Epithelial cell of proximal tubule (primary cell): ENCODE measurements at places on chromosomes 2 and 18.

DNA sequence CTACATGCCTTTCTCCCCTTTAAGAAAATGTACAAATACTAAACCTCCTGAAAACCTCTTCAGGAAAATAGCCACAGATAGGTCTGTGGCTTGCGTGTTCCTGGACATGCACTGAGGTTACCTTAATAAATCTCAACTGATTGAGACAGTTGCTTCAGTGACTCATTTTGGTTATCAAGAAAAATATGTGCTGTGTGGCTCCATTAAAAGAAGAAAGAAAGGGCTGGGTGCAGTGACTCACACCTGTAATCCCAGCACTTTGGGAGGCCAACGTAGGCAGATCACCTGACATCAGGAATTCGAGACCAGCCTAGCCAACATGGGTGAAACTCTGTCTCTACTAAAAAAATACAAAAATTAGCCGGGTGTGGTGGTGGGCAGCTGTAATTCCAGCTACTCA is 27.1 kb downstream of the CREG2 start:
- no peak for DNase-seq

- DNase-seq = no peak
Observed at GRCh38 chr2:66962716-66963115, 434.4 kb upstream of the ETAA1 start.

DNA sequence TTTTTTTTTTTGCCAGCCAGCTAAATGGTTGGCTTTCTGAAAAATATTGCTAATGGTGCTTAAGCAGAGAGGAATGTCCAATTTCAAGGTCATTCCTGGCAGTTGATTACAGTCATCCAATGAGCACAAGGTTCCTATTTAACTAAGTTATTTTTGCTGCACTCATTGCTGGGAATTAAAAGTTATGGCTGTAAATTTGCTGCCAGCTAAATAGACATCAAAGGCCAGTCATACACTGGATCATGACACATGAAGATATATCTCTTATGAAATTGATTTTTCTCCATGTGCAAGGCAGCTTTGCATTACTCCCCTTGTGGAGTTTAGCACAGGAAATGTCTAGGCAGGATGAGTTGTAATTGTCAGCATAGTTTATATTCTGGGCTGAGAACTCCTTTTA is 1898.4 kb upstream of the CELF4 start:
- DNase-seq = no peak

GRCh38 chr2:216633616-216634369 is 573 bp downstream of the IGFBP2 start:
- DNase-seq = no peak

- DNase-seq = no peak
Observed at GRCh38 chr2:172046080-172046678, 39.1 kb upstream of the DLX1 start.

GRCh38 chr2:98833917-98834263 is 102.1 kb downstream of the CRACDL start:
- no peak for DNase-seq

DNA sequence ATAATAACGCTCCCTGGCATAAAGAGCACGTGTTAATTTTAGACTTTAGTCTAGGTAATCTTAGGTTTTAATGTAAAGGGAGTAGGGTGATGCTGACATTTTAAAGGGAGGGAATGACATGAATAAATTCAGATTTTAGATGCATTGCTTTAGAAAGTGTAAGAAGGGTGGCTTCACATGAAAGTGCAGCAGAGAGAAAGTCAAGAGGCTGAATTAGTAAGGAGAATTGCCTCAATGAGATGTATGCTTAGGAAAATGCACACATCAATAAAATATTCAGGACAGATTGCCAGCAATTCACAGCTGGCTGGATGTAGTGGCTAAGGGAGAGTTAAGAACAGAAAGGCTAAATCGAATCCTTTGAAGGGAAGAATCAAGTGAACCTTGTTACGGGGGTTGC is 165.5 kb upstream of the CDH19 start:
- no peak for DNase-seq
